ENCODE measurements at places on chromosomes 5 and 9.

DNA sequence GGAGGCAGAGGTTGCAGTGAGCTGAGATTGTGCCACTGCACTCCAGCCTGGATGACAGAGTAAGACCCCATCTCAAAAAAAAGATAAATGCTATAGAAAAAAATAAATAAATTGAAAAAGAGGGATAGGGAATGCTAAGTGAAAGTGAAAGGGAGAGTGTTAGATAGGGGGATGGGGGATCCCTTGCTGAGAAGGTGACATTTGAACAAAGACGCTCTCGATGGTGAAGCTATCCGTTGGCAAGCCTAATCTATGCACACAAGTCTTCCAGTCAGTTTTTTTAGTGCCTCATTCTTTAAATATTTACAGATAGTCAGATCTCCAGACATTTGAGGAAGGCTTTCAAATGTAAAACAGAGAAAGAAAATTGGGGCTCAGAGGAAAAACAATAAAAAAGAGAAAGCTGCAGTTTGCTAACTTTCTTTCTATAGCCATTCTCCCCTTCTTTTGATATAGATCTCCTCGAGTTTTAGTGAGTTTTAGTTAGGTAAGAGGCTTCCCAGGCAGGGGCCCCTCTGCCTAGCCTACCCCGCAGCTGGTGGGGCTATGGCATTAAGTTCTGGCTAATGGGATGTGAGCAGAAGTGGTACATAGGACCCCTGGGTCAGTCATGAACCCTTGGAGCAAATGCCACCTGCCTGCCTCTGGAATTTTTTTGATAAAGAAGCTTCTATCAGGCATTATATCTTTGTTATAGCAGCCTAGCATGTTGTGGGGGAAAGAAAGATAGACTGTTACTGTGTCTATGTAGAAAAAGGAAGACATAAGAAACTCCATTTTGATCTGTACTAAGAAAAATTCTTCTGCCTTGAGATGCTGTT is 12.0 kb downstream of the GLRX start:
- no peak for DNase-seq

GRCh38 chr9:120556775-120557174 is 23.2 kb downstream of the CDK5RAP2 start:
- no peak for DNase-seq

- no peak for DNase-seq
These were observed 81.4 kb upstream of the ANKRD55 start for GRCh38 chr5:56314529-56314928.

GRCh38 chr9:99176527-99177013 is 45.2 kb downstream of the ALG2 start:
- no peak for DNase-seq

DNA sequence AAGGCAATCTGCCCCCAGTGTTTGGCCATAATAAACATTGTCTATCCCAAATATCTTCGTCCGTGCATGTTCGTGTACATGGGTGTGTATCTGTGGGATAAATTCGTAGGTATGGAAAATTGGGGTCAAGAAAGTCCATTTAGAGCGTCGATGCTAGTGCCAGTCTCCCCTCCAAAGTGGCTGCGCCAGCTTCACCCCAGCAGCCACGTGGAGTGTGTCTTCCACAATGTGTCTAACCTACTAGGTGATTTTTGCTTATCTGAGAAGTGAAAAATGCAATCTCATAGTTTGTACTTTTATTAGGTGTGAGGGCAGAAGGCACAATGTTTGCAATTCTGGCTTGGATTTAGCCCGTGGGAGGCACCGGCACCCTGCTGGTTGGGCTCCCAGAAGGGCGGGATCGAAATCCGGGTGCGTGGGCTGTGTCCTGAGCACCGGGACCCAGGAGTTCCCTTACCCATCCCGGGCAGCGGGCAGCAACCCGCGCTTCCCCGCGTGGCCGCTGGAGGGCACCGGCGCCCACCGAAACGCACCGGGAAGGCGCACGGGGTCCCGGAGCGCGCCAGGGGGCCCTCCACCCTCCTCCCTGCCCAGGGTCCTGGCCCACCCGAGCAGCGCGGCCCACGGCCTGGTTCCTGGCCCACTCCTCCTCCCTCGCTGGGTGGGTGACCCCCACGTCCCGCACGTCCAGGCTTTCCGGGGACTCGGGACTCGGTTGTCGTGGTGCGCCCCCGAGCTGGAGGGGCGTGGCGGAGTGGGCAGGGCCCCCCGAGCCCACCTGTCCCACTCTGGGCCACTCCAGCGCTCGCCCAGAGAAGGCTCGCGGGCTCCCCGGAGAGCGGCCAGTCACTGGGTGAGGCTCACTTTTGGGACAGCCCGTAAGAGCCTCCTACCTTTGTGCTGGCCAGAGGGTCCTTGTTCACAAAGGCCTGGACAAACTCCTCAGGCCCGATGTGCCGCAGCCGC is 55.4 kb upstream of the RNF130 start:
- DNase-seq, result peak; percentile 41

DNA sequence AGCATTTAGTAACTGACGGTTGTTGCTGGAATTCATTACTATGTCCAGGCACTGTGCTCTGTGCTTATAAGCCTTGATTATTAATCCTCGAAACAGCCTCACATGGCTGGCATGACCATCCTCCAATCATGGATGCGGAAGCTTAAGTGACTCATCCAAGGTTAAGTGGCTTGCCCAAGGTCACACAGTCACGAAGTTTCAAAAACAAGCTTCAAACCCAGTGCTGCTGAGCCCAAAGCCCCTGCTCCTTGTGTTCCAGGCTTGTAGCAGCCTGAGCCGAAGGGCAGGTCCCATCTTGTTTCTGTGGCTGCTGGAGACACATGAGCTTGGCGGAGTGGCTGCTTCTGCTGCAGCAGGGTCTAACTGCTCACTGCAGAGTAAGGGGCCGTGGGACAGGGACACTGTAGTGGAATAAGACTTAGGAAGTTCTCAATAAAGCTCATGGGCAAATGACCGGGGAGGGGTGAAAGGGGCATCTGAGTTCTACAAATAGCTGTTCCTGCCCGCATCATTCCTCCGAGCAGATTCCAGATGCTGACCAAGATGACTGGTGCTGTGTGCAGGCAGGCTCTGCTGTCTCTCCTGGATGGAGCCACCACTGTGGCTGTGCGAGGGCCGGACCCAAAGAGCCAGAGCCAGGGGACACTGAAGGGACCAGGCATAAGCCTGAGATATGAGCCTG is 32.4 kb downstream of the WHRN start:
- no peak for DNase-seq

DNA sequence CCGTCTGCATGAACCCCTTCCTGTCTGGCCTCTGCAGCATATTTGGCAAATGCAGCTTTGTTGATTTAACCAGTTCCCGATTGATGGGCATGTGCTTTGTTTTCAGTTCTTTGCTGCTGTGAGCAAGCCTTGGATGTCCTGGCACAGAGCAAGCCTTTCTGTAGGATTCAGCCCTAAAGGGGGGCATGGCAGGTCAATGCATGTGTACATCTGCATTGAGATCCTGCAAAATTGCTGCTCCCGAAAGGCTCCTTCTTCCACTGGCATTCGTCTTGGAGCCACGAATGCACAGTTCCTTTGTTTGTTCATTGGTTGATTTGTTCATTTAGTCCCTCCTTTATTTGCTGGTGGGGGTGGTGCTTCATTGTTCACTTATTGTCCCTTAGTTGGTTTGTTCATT is 34.8 kb downstream of the COL5A1 start:
- no peak for DNase-seq
